ENCODE measurements at places on chromosomes 2 and 18. TPM values are rescaled to one million over a fixed set of nuclear protein-coding genes. Genes with fewer than 3 reads are reported as not detected.

The HOXD11 gene
- 72.4 TPM for polyA plus RNA-seq

The FEV gene
- polyA plus RNA-seq: not detected

DNA sequence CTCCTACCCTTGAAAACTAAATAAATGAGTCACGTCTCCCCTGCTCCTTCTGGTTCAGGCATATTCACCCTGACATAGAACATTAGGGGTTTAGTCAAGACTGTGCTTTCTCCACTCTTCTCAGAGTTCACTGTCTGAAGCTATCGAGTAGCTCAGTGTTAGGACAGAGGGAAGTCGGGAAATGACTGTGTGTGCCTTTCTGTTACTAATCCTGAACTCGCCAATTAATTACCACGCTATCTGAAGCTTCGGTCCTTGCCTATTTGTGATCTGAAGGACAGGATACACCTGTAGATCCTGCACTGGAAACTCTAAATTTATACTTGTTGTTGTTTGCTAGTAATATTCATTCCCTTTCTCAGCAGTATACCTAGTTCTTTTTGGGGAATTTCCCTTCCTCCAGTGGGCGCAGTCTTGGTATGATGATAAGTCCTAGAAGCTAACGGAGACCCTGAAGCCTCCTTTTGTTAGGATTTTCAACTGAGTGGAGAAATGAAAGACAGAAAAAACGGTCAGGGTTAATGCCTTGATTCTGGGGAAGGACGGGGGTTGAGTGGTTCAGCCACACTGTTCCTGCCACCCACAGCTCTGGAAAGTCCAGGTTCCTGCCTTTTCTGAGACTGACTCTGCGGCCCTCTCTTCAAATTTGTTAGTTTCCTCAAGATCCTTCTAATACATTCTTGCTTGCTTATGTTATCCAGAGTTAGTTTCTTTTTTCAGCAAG is 218.0 kb downstream of the DLGAP1 start:
- no peak for DNase-seq

- no peak for DNase-seq
These were observed 83.5 kb upstream of the DTNA start for GRCh38 chr18:34626404-34627136.

GRCh38 chr2:190360965-190361364 is 17.6 kb downstream of the INPP1 start:
- DNase-seq: no peak
